ENCODE measurements at places on chromosomes 1 and 21.

- no peak for DNase-seq
These were observed 146.2 kb downstream of the C1orf21 start for GRCh38 chr1:184533049-184533448.

DNA sequence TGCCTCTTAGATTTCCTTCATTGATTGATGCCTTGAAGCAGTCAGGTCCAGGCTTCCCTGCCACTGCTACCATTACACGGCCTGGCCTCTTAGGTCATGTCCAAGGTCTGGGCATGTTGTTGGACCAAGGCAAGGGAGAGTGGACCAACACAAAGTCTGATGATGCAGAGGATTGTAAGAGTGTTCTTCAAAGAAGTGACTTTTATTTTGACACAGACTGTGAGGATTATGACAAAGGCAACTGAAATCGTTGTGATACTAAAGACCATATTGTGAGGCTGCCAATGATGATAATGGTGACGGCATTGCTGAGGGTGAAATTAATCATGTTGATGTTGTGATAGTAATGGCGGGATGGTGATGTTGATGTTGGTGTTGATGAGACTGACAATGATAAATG, 149.5 kb downstream of the GRIK3 start:
- no peak for DNase-seq

- no peak for DNase-seq
These were observed 258.3 kb downstream of the FAF1 start for GRCh38 chr1:50701706-50702317.

GRCh38 chr1:246134789-246135188, 372.3 kb downstream of the SMYD3 start:
- DNase-seq: no peak

GRCh38 chr21:42068256-42068545, 2.9 kb upstream of the UMODL1 start:
- no peak for DNase-seq

DNA sequence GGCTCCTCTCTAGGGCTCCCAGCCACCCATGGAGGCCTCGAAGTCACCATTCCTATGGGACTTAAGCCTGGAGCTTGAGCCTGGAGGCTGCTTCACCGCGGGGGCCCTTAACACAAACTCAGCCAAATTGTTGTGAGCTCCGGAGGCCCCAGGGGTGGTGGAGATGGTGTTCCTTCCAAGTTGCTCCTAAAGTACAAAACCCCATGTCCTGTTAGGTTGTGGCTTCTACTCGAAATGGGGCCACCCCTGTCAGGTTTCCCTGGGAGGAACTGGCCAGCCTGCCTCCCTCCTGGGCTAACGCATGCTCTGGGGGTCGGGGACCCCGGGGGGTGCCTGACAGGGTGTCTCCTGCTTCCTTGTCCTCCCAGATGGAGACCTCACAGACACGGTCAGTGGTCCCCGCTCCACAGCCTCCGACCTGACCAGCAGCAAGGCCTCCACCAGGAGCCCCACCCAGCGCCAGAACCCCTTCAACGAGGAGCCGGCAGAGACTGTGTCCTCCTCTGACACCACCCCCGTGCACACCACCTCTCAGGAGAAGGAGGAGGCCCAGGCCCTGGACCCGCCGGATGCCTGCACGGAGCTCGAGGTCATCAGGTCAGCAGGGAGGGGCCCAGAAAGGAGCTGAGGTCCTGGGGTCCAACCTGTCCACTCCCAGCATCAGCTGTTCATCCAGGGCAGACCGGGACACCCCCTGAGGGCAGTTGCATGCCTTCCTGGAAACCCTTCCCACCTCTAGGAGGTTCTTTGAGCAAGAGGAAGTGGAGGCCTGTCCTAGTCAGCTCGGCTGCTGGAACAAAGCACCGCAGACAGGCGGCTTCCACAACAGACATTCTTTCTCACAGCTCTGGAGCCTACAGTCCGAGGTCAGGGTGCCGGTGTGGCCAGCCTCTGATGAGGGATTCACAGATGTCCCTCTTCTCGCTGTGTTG, 10.8 kb upstream of the SLC25A34 start:
- no peak for DNase-seq

GRCh38 chr1:218348628-218349071, 3.5 kb downstream of the TGFB2 start:
- no peak for DNase-seq

- no peak for DNase-seq
These were observed 25.6 kb downstream of the CHML start for GRCh38 chr1:241614572-241614971.

DNA sequence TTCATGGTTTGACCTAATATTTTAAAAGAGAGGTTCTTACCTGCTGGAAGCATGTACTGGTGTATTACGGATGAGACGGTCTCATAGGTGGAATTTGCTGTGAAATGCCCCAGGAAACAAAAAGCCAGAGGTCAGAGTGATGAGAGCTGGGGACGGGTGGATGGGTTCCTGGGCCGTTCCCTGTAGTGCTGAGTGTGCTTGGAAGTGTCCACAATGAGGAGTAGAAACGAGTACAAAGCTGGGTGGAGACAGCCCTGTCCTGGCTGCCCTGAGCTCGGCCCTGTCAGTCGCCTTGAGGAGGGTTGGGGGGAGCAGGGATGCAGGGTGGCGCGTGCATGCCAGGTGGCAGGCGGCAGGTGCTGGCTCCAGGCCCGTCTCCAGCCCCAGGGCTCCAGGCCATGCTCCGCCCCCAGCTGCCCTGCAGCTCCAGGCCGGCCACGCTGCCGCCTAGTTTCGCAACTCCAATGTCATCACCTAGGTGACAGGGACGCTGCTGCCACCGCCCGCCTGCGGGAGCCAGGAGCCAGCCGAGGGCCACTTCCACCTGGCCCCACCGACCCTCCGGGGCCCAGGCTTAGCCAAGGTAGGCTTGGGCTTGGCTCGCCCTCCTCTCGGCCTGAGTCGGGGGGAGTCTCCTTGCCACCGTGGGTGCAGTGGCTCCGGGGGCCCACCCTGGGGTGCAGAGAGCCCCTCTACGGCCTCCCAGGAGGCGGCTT, 16.4 kb downstream of the TP73 start:
- no peak for DNase-seq

GRCh38 chr1:214466403-214467077, 84.9 kb downstream of the PTPN14 start:
- no peak for DNase-seq

DNA sequence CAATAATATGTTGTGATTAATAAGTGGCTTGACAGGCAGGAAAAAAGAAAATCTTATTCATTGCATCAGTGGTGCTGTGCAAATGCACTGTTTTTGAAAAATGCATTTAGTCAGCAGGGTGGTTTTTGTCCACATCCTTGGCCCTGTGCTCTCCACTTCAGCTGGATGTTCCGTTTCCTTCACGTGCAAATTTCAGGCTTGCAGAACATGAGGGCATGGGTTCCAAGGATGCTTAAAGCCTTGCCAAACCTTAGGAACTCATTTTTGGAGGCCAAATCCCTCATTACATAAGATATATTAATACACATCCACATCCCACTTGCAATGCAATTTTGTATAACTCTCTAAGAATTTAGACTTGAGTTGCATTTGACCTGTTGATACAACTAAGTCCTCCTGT, 410.1 kb downstream of the PRDM2 start:
- no peak for DNase-seq

DNA sequence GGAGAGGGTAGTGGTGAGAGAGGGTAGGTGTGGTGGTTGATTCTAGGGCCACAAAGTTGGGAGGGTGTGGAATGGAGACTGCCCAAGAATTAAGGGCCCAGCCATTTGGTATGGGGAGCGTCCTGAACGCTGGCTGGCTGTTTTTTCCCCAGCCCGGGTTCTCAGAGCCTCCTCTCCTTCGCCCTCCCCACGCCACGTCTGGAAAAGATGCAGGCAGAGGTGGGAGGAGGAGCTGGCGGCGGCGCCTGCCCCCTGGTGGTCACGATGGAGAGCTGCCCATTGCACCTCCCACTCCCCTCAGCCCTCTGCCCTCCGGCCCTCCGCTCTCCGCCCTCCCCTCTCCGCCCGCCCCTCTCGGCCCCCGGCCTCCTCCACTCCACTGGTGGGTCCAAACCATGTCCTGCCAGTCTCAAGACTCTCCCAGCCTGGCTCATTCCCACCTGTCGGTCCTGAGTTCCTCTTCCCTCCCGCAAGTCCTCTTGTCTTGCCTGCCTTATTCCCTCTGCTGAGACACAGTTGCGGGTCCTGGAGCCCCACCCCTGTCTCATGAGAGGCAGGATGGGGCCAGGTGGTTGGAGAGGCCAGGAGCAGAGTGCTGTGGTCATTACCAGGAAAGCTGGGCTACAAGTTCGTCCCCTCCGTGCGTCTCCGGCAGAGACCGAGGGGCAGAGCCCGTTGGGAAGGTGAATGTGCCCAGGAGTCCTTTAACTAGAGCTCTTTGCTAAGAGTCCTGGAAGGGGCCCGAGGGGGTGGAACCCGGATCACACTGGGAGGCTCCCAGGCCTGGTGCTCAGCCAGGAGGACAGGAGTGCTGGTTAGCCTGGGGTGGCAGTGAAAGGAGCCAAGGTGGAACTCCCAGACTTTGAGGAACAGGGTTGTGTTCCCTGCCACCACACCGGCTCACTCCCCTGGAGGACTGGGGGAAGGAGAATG, 22.6 kb downstream of the ETNK2 start:
- DNase-seq: peak; percentile 15

DNA sequence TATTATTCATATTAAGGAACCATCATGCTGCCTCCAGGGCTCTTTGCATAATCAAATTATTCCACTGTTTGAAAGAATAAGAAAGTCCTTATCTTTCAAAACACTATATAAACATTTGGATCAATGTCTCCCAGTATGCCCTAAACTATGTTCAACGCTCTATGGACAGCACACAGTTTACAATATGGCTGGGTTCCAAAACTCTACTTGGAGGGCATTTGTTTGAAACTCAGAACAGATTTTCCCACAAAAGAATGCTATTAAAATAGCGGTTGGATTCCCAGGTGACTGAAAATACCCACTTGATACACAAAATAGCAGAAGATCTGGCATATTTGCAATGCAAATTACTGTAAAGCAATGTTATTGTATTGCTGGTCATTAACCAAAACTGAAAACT, 3.2 kb downstream of the HAO2 start:
- DNase-seq: no peak

DNA sequence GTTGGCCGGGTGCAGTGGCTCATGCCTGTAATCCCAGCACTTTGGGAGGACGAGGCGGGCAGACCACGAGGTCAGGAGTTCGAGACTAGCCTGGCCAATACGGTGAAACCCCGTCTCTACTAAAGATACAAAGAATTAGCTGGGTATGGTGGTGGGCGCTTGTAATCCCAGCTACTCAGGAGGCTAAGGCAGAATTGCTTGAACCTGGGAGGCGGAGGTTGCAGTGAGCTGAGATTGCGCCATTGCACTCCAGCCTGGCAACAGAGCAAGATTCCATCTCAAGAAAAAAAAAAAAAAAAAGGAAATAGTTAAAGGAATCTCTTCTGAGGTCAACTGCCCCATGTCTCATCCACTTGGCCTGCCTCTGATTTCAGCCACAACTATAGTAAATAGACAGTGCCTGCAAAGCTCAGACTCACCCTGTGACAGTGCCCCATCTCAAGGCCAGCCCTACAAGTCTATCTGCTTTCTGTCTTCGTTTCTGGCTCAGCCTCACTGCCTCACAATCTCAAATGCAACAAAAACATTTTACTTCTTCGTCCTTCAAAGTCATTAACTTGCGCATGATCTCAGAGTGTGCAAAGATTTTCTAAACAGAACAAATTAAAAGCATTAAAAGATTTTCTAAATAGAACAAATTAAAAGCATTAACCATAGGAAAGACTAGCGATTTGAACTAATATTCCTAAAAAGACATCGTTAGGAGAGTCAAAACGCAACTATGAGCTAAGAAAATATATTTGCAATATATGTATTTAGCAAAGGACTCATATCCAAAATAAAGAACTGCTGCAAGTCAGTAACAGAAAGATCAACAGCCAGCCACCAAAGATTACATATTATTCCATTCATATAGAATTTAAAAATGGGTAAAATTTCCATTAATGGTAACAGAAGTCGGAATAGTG, 65.0 kb upstream of the PRDX6 start:
- no peak for DNase-seq

DNA sequence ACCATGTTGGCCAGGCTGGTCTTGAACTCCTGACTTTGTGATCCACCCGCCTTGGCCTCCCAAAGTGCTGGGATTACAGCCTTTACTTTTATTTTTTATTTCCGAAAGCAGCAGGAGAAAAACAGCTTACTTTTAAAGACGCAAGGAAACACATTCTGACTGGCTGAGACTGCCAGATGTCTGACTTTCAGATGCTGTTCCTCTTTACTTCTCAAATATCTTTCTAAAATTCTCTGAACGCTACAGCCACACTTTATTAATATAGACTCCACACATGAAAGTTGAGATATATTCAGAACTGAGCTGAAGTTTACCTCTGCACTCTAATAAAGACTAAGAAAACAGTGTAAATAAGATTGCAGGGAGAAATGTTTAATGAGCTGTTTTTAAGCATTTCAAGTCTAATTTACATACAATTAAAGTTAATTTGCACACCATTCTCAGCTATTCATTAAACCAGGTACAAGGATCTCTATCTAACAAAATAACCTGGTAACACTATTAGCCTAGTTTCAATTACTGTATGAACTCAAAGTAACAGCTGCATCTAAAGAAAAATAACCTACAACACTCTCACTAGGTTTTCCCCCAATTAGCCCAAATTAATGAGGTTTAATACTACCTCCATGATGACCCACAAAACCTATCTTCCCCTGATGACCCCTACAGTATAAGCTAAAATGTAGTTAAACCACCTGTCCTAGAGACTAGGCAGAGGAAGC, 24.9 kb downstream of the WASF2 start:
- no peak for DNase-seq

DNA sequence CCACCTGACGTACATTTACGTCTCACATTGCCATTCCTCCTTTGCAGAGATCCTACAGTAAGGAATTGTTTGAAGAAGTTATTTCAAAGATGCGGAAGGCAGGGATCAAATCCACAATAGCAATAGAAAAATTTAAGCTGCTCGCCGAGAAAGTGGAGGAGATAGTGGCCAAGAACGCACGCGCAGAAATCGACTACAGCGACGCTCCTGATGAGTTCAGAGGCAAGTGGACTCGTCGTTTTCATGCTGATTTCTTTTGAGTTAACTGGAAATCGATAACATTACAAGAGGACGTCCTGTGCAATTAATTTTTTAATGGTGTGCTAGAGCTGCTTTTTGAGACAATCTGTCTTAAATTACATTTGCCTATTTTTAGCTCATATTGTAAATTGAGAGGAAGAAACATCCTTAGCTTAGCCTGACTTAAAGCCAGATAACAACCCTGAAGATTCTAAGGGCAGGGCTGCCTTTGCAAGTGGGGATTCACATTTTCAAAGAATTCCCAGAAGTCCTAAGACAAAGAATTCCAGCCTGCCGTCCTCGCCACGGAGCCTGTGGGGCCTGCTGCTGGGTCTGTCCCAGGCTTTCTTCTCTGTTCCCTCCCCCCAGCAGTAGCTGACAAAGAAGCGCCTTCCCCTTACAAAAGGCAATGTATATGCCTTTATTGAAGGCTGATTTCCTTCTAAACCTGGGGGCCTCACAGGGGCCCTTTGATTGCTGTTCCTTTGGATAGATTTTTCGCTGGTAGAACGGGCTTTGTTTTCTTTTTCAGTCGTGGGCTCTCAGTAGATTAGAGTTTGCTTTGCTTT, 31.6 kb upstream of the KIF1B start:
- DNase-seq: no peak
